ENCODE measurements at places on chromosomes 12 and 14.
A peak's percentile ranks its signal among the peaks of the same experiment; 100 is the strongest.

DNA sequence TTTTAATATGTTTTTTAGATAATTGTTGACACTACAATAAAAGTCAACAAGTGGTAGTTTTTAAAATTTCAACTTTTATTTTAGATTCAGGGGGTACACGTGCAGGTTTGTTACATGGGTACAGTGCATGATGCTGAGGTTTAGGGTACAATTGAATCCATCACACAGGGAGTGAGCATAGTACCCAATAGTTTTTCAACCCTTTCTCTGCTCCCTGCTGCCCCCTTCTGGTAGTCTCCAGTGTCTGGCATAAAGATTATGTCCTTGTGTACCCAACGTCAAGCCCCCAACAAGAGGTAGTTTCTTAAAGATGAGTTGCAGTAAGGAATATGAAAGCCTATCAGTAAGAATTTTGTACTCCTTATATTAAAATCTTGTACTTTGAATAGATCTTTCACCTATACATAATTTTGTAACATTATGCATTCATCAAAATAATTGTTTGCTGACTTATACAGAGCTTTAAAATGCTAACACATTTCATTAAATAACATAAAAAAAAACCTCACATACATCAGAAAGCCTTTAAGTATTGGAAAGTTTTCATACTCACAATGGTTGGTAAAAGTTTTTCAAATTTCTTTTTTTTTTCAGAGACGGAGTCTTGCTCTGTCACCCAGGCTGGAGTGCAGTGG lies 5.4 kb upstream of the RALGAPA1 start:
- no peaks in the 10 kb centered on the region for H3K27me3 ChIP-seq
- peak; percentile 49 for DNase-seq
- H3K36me3 ChIP-seq, result no peaks in the 10 kb centered on the region
- H3K4me1 ChIP-seq, result no peaks in the 10 kb centered on the region
- no peak overlapping the region for H3K27ac ChIP-seq
- no peak overlapping the region for H3K4me3 ChIP-seq

DNA sequence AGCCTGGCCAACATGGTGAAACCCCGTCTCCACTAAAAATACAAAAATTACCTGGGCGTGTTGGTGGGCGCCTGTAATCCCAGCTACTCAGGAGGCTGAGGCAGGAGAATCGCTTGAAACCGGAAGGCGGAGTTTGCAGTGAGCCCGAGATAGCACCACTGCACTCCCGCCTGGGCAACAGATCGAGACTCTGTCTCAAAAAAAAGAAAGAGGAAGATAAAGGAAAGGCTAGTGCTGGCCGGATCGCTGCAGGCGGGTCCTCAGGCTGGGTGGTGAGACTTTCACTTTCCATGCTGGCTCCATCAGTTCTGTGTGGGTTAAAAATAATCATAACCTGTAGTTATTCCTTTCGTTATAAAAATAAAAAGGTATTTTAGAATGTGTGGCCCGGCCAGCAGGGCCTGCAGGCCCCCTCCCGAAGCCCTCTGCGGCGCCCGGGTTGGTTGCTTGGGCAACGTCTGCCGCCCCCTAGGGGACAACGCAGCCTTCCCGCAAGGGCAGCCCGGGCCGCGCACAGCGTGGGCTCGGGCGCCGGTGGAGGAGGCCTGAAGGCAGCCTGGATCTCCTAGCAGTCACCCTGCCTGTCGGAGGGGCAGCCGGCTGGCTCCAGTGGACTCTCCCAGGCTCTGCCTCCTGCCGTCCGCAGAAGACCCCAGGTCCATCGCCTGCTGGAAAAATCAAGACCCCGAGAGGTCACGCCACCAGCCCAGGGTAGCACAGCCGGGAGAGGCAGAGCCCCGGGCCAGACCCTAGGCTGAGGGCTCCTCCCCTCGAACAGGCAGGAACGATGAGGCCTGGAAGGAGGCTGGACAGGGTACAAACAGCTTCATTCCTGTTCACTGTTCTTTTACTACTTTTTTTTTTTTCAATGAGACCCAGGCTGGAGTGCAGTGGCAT lies 5.0 kb upstream of the SLC25A47 start:
- peak overlapping the region; percentile 78 for H3K4me3 ChIP-seq
- DNase-seq, result peak; percentile 69
- H3K4me1 ChIP-seq, result peaks cover 19% of the 10 kb centered on the region
- no peaks in the 10 kb centered on the region for H3K27me3 ChIP-seq
- H3K27ac ChIP-seq, result peak overlapping the region; percentile 78

GRCh38 chr14:68820119-68820518 lies 27.3 kb upstream of the ZFP36L1 start:
- no peak for DNase-seq
- peak overlapping the region; percentile 62 for H3K27ac ChIP-seq
- H3K36me3 ChIP-seq, result peaks cover 6% of the 10 kb centered on the region

GRCh38 chr14:75543786-75544185 lies 21.5 kb downstream of the BATF start:
- H3K4me3 ChIP-seq, result peak overlapping the region; percentile 25
- H3K4me1 ChIP-seq, result peaks cover 60% of the 10 kb centered on the region
- DNase-seq, result no peak
- H3K27me3 ChIP-seq, result no peaks in the 10 kb centered on the region
- H3K36me3 ChIP-seq, result peaks cover 71% of the 10 kb centered on the region

DNA sequence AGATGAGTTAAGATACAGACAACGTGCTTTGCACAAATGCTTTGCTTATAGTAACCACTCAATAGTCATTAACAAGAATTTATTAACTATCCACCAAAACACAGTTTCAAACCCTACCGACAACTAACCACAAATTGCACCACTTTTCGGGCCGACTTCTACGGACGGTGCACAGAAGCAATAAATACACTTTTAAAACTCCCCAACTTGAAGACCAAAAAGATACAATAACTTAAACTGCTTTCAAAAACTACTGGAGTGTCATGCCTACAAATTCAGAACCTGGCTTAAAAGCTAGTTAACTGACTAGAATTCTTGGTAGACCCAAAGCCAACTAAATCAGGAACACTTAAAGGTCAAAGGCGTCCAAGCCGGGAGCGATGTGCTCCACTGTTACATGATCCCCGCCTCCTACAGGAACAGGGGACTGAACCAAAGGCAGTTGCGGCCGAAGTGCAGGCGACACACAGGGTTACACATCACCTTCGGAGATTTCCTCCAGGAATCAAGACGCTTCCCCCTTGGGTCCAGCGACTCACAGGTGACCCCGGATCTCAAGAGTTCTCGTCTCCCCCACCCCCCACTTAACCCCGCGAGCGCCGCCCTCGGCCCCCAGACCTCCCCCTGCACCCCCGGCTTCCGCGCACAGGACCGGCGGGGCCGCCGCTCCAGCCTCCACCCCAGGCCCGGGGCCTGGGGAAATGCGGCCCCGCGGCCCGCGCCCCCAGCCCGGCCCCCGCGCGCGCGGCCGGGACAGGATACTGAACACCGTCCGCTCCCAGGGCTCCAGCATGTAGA lies 507 bp downstream of the SPTSSA start:
- H3K36me3 ChIP-seq, result peaks cover 4% of the 10 kb centered on the region
- peak overlapping the region; percentile 95 for H3K27ac ChIP-seq
- H3K27me3 ChIP-seq, result no peaks in the 10 kb centered on the region
- DNase-seq, result peak; percentile 7

- no peaks in the 10 kb centered on the region for H3K36me3 ChIP-seq
- no peak for DNase-seq
- H3K27ac ChIP-seq, result no peak overlapping the region
- no peak overlapping the region for H3K4me3 ChIP-seq
Measured at GRCh38 chr12:72937486-72937885, 665.3 kb downstream of the TRHDE start.

DNA sequence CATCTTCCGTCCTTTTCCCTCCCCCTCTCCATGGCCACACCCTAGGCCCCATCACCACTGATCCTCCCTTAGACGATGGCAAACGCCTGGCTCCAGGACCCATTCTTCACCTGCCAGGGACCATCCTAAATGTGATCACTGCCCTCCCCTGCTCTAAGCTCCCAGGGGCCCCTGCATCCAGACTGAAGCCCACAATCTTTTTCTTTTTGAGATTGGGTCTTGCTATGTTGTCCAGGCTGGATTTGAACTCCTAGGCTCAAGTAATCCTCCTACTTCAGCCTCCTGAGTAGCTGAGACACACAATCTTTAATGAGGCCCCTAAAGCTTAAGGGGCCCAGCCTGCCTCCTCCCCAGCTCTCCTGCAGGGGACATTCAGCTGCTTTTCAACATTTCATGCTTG lies 15.3 kb downstream of the RBM19 start:
- H3K27ac ChIP-seq, result no peak overlapping the region
- H3K27me3 ChIP-seq, result no peaks in the 10 kb centered on the region
- H3K36me3 ChIP-seq, result peaks cover 78% of the 10 kb centered on the region
- H3K4me1 ChIP-seq, result no peaks in the 10 kb centered on the region

GRCh38 chr12:7221486-7221885 lies 32.0 kb downstream of the PEX5 start:
- H3K4me3 ChIP-seq, result no peak overlapping the region
- no peaks in the 10 kb centered on the region for H3K36me3 ChIP-seq
- no peak overlapping the region for H3K27ac ChIP-seq
- no peak for DNase-seq

DNA sequence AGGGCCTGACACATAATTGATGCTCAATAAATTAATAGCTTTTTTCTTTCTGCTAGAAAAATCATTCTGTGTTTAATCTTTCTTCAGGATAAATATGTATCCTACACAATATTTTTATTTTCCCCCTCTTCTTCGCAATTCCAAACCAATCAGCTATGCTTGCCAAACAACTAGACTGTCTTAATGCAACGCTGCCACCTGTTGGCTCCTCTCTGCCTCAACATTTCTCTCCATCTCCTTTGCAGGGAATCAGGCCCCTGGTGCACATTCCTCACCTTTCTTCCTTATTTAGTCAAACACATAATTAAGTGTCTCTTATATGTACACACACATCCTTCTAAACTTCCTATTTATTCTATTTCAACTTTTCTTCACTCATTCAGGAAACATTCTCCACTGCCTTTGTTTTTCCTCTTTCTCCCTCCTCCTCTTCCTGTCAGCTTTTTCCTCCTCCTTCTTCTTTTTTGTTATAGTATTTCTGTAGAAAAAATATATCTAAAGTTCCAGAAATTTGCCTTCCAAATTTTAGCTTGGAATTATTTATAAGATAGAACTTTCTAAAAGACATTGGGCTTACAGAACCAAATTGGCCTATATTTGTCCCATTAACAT lies 406.0 kb downstream of the PRKD1 start:
- no peaks in the 10 kb centered on the region for H3K36me3 ChIP-seq
- no peaks in the 10 kb centered on the region for H3K27me3 ChIP-seq
- H3K4me1 ChIP-seq, result no peaks in the 10 kb centered on the region
- H3K27ac ChIP-seq, result no peak overlapping the region

- peaks cover 25% of the 10 kb centered on the region for H3K27me3 ChIP-seq
- H3K4me1 ChIP-seq, result peaks cover 12% of the 10 kb centered on the region
- no peak for DNase-seq
- H3K36me3 ChIP-seq, result no peaks in the 10 kb centered on the region
- H3K4me3 ChIP-seq, result no peak overlapping the region
- H3K27ac ChIP-seq, result no peak overlapping the region
Measured at GRCh38 chr14:23610090-23610814, 25.9 kb upstream of the DHRS2 start.

- H3K4me1 ChIP-seq, result no peaks in the 10 kb centered on the region
- no peak overlapping the region for H3K27ac ChIP-seq
- no peaks in the 10 kb centered on the region for H3K27me3 ChIP-seq
- H3K4me3 ChIP-seq, result no peak overlapping the region
- DNase-seq, result no peak
Measured at GRCh38 chr12:133046698-133047097, 9.4 kb downstream of the ZNF84 start.
